MM.1S (cell line): ENCODE measurements at places on chromosomes 3 and 15.
A peak's percentile ranks its signal among the peaks of the same experiment; 100 is the strongest.

- H3K36me3 ChIP-seq, result no peaks in the 10 kb centered on the region
- H3K27ac ChIP-seq, result no peak overlapping the region
- H3K4me1 ChIP-seq, result no peaks in the 10 kb centered on the region
- DNase-seq, result no peak
- H3K27me3 ChIP-seq, result no peaks in the 10 kb centered on the region
- no peak overlapping the region for H3K4me3 ChIP-seq
Measured at GRCh38 chr3:8336456-8336855, 165.2 kb upstream of the LMCD1 start.

DNA sequence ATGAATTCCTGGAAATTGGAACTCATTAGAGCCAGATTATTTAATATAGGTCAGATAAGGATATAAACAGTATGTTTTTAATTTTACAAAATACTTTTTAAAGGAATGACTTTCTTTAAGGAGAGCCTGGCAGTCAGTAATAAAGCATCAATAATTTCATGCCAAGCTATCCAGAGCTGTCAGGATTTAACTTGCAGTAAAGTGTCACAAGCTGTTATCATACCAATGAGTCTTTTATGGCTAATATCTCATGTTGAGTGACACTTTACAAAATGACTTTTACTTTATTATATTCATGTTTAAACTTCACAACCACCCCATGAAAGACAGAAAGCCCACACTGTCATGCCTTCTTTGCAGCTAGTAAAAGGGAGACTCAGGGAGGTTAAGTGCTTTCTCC is 72.9 kb upstream of the C3orf49 start:
- H3K4me1 ChIP-seq, result no peaks in the 10 kb centered on the region
- no peaks in the 10 kb centered on the region for H3K36me3 ChIP-seq
- no peak overlapping the region for H3K4me3 ChIP-seq
- H3K27ac ChIP-seq, result no peak overlapping the region

- peak; percentile 75 for DNase-seq
- H3K27ac ChIP-seq, result peak within 1 kb of the TSS; percentile 85; the same call in 1 of the 2 replicates
- peaks cover 21% of the 10 kb centered on the region for H3K4me1 ChIP-seq
Measured at GRCh38 chr3:53846134-53846850, at the start of the genes CHDH and IL17RB. TSS of gene CHDH (minus strand) at chr3:53846419. CDS start at chr3:53824008, 22,411 bp downstream. TSS of gene IL17RB (plus strand) at chr3:53846568. CDS start at chr3:53846589, 21 bp downstream.

GRCh38 chr3:33095436-33095835 is 1.5 kb downstream of the GLB1 start:
- H3K4me1 ChIP-seq, result peaks cover 7% of the 10 kb centered on the region
- no peaks in the 10 kb centered on the region for H3K27me3 ChIP-seq
- no peak for DNase-seq
- no peaks in the 10 kb centered on the region for H3K36me3 ChIP-seq

DNA sequence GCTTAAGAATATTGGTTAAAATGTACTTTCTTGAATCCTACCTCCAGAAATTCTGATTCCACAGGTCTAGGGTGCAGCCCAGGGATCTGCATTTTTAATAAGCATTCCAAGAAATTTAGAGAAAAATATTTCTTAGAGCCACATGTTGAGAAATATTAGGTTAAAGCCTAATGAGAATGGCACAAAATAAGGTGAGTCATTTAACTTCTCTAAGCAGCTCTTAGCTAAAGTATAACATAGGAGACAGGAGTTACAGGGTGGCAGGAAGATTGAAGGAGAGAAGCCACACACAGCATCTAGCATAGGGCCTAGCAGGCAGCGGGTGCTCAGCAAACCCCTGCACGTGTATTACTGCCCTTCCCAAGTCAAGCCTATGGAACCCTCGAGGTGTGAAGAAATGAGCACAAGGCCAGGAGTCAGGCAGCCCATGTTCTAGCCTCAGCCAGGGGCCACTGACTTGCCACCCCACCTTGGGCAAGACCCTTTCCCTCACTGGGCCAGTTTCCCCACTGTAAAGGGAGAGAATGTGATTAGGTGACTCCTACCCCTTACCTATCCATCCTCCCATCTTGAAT is 197.1 kb upstream of the TLE3 start:
- H3K27me3 ChIP-seq, result no peaks in the 10 kb centered on the region
- DNase-seq, result no peak
- no peak overlapping the region for H3K4me3 ChIP-seq
- no peaks in the 10 kb centered on the region for H3K36me3 ChIP-seq
- H3K27ac ChIP-seq, result no peak overlapping the region

DNA sequence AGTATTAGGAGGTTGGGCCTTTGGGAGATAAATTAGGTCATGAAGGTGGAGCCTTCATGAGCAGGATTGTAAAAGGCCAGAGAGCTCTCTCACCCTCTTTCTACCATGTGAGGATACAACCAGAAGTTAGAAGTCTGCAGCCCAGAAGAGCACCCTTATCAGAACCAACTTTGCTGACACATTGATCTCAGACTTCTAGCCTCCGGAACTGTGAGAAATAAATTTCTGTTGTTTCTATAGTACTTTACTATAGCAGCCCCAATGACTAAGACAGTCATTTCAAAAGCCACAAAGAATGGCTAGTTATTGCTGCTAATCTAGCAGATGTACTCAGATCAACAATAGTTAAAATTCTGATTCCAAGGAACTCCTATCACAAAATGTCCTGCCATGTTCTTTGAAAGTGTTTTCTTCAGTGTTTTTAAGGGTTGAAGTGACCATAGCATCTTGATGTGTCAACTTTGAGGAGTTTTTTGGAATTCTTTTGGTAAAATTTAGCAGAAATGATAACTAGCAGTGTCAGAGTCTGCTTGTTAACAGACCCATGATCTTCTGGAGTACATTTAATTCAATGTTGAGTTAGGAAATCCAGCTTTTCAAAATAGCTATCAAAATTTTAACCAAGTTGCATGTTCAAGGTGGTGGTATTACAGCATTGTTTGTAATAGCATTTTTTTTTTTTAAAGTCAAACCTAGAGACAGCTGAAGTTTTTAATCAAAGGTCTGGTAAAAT is 10.3 kb downstream of the DZIP3 start:
- no peaks in the 10 kb centered on the region for H3K36me3 ChIP-seq
- DNase-seq, result no peak
- H3K27me3 ChIP-seq, result no peaks in the 10 kb centered on the region
- H3K27ac ChIP-seq, result no peak overlapping the region

- no peaks in the 10 kb centered on the region for H3K4me1 ChIP-seq
- no peak overlapping the region for H3K4me3 ChIP-seq
- no peaks in the 10 kb centered on the region for H3K27me3 ChIP-seq
- no peaks in the 10 kb centered on the region for H3K36me3 ChIP-seq
Measured at GRCh38 chr15:98620020-98620419, 28.3 kb upstream of the IGF1R start.

GRCh38 chr3:100717637-100718487 is 8.6 kb downstream of the TFG start:
- DNase-seq, result no peak
- H3K27ac ChIP-seq, result no peak overlapping the region

GRCh38 chr3:127174284-127174683 is 18.6 kb upstream of the PRR23E start:
- H3K4me1 ChIP-seq, result no peaks in the 10 kb centered on the region
- no peak for DNase-seq
- H3K27me3 ChIP-seq, result peaks cover 8% of the 10 kb centered on the region
- H3K36me3 ChIP-seq, result no peaks in the 10 kb centered on the region
- no peak overlapping the region for H3K27ac ChIP-seq
- no peak overlapping the region for H3K4me3 ChIP-seq

DNA sequence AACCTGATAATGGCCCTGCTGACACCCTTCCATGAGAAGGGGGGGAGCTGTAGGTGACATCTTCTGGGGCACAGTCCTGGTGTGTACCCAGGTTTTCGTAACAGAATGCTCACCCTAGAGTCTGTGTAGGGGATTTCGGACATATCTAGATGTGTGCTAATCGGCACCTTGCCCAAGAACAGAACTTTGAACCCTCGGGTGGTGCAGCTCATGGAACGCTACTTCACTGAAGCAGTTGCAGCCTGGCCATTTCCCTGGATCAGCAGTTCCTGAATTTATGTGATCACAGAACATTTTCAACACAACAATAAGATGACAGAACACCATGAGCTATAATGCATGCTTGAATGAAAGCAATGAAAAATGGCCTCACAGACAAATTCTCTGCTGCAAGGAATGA is 57.5 kb upstream of the MUC13 start:
- DNase-seq, result no peak
- H3K4me1 ChIP-seq, result peaks cover 5% of the 10 kb centered on the region; the same call in 1 of the 2 replicates
- H3K4me3 ChIP-seq, result no peak overlapping the region
- H3K27ac ChIP-seq, result no peak overlapping the region

- no peak overlapping the region for H3K27ac ChIP-seq
- H3K27me3 ChIP-seq, result no peaks in the 10 kb centered on the region
- no peak overlapping the region for H3K4me3 ChIP-seq
- H3K4me1 ChIP-seq, result no peaks in the 10 kb centered on the region; the same call in 1 of the 2 replicates
- no peaks in the 10 kb centered on the region for H3K36me3 ChIP-seq
- no peak for DNase-seq
Measured at GRCh38 chr3:129595544-129596193, 10.8 kb downstream of the PLXND1 start.

GRCh38 chr3:10408680-10409079 is 87.8 kb upstream of the SEC13 start:
- H3K4me1 ChIP-seq, result peaks cover 19% of the 10 kb centered on the region
- no peak overlapping the region for H3K4me3 ChIP-seq
- peak overlapping the region; percentile 42; the same call in 1 of the 2 replicates for H3K27ac ChIP-seq

- H3K27ac ChIP-seq, result no peak overlapping the region
- H3K4me1 ChIP-seq, result no peaks in the 10 kb centered on the region
- no peaks in the 10 kb centered on the region for H3K36me3 ChIP-seq
- DNase-seq, result no peak
- H3K27me3 ChIP-seq, result no peaks in the 10 kb centered on the region
- H3K4me3 ChIP-seq, result no peak overlapping the region
Measured at GRCh38 chr3:18729671-18730070, 304.5 kb upstream of the SATB1 start.

DNA sequence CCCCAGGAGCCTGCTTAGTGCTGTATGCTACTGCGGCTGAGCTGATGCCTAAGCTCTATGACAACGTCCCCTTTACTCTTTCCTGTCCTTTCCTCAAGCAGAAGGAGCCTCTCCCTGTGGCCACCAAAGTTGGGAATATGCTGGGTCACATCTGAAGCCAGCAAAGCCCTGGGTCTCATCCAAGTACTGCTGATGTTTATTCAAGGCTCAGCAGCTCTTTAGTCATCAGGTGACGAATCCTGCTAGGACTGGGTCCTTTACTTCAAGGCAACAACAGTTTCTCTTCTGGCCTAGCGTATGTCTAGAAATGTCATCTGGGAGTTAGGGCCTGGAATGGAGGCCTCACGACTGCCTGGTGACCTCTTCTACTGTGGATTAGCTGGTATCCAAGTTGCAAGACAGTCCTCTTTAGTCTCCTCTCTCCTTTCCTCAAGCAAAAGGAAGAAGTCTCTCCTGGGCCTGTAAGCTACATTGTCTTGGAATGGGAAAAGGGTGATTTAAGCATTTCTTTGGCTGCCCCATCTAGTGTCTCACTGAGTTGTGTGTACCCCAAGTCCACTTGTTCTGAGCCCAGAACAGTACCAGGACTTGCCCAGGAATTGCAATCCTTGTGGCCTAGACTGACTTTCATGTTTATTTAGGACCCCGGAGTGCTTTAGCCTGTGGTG is 63.9 kb downstream of the TNFAIP8L3 start:
- no peak overlapping the region for H3K27ac ChIP-seq
- H3K4me1 ChIP-seq, result no peaks in the 10 kb centered on the region
- DNase-seq, result no peak
- no peaks in the 10 kb centered on the region for H3K36me3 ChIP-seq

DNA sequence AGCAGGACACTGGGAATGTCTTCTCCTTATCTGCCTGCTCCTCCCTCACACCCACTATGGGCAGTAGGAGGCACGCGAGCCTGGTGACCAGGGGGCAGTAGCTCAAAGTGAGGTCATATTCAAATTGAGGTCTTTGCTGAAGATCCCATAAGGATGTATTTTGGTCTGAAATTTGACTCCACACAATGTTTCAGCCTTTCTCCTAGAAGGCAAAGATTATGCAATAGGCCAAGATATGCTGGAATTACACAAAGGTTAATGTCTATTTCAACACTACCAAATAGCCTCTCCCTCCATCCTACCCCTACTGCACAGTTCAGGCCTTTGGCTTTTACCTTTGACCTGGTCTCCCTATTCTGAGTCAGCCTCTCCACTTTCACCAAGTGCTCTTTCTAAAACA is 203.0 kb downstream of the TIGIT start:
- H3K27me3 ChIP-seq, result peaks cover 50% of the 10 kb centered on the region
- H3K27ac ChIP-seq, result no peak overlapping the region
- peaks cover 6% of the 10 kb centered on the region for H3K4me1 ChIP-seq
- no peak overlapping the region for H3K4me3 ChIP-seq
- H3K36me3 ChIP-seq, result no peaks in the 10 kb centered on the region

GRCh38 chr15:68354268-68354667 is 76.7 kb downstream of the FEM1B start:
- no peak overlapping the region for H3K27ac ChIP-seq
- DNase-seq, result no peak
- no peaks in the 10 kb centered on the region for H3K27me3 ChIP-seq
- no peaks in the 10 kb centered on the region for H3K4me1 ChIP-seq
- no peak overlapping the region for H3K4me3 ChIP-seq

- H3K4me3 ChIP-seq, result no peak overlapping the region
- no peak for DNase-seq
- H3K4me1 ChIP-seq, result no peaks in the 10 kb centered on the region
- no peaks in the 10 kb centered on the region for H3K27me3 ChIP-seq
Measured at GRCh38 chr3:58151637-58152036, 59.1 kb downstream of the DNASE1L3 start.

DNA sequence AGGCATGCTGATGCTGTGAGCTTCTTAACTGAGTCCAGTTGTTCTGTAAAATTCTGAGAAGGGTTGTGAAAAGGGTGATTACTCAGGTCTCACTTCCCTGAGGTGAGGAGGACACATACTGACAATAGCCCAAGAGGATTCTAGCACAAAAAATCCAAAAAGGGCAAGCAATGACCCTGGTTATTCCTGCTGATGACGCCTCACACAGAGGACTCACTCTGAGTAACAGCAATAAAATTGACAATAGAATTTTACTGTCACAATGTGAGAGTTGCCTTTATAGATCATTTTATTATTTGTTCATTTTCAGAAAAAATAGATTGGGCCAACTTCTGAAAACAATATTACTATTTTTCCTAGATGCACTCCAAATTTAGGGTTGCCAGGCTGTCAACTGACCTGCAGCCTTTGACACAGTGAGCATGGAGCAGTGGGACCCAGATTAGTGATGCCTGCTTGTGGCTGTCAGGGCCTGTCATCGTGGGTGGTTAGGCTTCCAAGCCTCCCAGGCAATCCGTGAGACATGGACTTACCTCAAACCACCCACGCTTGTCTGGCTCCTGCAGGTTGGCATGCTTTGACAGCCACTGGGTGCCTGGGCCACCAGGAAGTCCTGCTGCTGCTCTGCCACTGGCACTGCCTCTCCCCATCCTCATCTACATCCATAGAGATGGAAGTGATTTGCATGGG is 396.0 kb upstream of the THBS1 start:
- no peaks in the 10 kb centered on the region for H3K27me3 ChIP-seq
- H3K36me3 ChIP-seq, result no peaks in the 10 kb centered on the region
- H3K27ac ChIP-seq, result no peak overlapping the region
- no peak for DNase-seq
- H3K4me1 ChIP-seq, result no peaks in the 10 kb centered on the region
